ENCODE measurements at places on chromosomes 2 and 18.

DNA sequence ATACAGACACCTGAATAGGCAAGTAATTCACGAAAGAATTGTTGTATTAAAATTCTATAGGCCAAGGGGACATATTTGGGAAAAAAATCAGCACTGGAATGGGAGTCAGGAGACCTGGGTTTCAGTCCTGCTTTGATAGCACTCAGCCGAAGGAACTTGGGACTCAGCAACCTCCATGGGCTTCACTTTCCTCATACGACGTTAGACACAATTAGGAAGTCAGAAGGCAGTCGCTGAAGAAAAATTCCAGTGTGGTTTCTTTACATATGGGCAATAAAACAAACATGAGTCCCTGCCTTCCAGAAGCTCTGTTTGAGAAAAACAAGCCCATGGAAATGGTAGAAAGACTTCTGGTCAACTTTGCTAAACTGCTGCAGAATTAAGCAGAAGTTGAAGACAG lies 15.1 kb upstream of the CYRIA start:
- no peak for DNase-seq

GRCh38 chr2:25363733-25364132 lies 22.0 kb upstream of the DNMT3A start:
- no peak for DNase-seq

DNA sequence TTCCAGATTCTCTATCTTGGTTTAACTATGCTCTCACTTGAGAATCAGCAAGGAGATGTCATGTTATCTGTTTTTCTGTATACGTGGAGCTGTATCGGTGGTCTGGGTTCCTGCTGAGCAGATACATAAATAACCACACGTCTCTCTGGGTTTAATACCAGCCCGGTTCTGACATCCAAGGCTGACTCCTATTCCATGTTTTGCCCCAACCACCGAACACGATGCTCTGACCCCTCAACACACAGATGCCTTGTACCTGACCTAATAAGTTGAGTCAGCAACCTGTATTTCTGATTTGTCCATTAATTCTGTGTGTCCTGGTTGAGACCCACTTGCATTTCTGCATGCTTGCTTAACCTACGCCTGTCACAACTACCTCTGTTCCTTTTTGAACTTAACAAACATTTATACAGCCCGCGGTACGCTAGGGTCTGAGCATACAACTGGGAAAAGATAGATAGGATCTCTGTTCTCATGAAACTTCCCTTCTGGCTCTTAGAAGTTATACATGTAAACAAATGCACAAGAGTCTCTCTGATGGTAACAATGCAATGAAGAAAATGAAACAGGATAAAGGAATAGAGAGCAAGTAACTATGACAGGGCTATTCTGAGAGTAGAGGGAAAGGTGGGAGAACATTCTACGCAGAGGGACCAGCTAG lies 480.4 kb downstream of the PARD3B start:
- no peak for DNase-seq

- no peak for DNase-seq
Measured at GRCh38 chr18:79528316-79528695, 132.6 kb downstream of the NFATC1 start.

- DNase-seq, result no peak
Measured at GRCh38 chr2:169715379-169716237, 18.0 kb upstream of the KLHL23 start.

GRCh38 chr2:16900405-16901025 lies 234.9 kb upstream of the CYRIA start:
- no peak for DNase-seq

DNA sequence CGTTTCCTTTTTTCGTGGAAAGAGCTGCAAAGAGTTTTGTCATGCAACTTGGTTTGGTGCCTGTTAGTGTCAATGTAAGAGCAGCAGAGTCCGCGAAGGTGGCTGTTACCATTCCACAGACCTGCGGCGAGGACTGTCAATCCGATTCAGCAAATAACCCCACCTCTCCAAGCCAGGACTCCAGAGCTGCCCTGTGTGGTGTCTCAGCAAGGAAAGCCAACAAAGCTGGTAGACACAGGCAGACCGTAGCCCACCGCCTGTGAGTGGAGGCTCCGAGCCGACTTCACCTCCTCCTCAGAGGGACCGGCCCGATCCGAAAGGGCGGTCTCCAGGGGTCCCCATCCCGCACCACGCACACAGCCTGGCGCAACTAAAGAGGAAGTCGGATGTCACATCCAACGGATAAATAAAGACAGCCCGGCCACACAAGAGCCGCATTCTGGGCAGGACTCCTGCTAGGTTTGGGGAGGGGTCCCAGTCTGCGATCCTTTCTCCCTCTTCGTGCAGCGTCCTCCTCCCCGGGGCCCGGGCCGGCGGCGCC lies 819 bp downstream of the ANKRD44 start:
- DNase-seq, result no peak

- no peak for DNase-seq
Measured at GRCh38 chr18:55585920-55586561, 2.0 kb downstream of the TCF4 start.

- DNase-seq, result no peak
Measured at GRCh38 chr2:216776066-216776850, 80.9 kb upstream of the IGFBP5 start.

DNA sequence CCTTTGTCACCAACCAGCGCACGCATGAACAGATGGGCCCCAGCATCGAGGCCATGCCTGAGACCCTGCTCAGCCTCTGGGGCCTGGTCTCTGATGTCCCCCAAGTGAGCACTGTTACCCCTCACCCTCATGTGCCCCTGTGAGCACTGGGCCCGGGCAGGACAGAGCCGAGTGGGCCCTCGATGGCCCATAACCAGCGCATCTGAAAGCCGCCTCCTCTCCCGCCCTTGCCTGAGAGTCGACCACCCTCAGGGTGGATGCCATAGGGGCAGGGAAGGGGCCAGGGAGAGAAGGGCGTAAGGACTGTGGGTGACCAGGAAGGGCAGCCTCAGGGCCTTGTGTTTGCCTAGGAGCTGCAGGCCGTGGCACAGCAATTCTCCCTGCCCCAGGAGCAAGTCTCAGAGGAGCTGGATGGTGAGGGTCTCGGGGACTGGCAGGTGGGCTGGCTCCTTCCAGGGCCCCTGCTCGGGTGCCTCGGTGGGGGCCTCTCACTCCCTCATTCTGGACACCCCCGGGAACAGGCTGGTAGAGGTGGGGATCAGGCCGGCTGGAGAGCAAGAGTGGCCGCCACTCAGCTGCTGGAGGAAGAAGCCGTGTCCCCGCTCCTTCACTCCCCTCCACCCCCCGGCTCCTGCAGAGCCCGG lies 2.1 kb downstream of the PROM2 start:
- no peak for DNase-seq

GRCh38 chr2:69677914-69678313 lies 34.4 kb upstream of the AAK1 start:
- no peak for DNase-seq

DNA sequence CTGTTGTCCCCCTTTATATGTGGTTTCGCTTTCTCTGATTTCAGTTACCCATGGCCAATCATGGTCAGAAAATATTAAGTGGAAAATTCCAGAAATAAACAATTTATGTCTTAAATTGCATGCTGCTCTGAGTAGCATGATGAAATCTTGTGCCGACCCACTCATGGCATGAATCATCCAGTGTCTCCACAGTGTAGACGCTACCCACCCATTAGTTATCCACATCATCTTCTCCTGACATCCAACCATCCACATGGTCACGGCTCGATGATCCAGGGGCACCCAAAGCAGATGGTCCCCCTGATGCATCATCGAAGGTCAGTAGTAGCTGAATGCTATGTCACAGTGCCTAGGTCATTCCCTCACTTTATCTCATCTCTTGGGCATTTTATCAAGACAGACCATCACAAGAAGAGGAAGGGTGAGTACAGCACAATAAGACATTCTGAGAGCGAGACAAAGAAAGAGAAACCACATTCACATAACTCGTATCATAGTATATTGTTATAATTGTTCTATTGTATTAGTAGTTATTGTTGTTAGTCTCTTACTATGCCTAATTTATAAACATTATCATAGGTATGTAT lies 44.1 kb upstream of the ACKR3 start:
- no peak for DNase-seq

DNA sequence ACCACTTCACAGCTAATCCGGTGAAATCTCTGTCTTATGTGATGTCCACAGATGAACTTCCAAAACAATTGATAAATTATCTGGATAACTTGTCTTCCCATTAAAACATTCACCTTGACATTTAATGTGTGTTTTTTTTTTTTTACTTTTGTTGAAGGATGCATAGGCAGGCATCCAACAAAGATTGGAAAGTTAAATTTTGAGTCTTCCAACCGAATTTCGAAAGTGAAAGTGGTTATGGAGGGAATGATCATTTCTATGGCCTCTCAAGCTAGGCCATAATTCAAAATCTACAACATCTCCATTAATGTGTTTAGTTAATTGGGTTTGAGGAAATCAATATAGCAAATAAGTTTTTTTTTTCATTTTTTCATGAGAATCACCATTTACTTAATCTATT lies 1495.5 kb upstream of the ACVR2A start:
- no peak for DNase-seq

GRCh38 chr2:8438996-8439395 lies 242.9 kb upstream of the ID2 start:
- DNase-seq, result no peak

- DNase-seq, result no peak
Measured at GRCh38 chr2:60306267-60306861, 247.1 kb downstream of the BCL11A start.

DNA sequence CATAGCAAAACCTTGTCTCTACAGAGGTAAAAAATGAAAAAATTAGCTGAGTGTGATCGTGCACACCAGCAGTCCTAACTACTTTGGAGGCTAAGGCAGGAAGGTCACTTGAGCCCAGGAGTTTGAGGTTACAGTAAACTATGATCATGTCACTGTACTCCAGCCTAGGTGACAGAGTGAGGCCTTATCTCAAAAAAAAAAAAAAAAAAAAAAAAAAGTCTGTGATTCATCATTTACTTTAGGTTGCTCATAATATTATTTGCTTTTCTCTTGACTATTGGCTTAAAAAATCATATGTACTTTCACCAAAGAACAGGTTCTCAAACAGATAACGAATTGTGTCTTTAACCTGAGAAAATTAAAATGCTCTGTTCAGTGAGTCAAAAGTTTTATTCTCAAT lies 129.1 kb downstream of the MYO3B start:
- DNase-seq, result no peak

DNA sequence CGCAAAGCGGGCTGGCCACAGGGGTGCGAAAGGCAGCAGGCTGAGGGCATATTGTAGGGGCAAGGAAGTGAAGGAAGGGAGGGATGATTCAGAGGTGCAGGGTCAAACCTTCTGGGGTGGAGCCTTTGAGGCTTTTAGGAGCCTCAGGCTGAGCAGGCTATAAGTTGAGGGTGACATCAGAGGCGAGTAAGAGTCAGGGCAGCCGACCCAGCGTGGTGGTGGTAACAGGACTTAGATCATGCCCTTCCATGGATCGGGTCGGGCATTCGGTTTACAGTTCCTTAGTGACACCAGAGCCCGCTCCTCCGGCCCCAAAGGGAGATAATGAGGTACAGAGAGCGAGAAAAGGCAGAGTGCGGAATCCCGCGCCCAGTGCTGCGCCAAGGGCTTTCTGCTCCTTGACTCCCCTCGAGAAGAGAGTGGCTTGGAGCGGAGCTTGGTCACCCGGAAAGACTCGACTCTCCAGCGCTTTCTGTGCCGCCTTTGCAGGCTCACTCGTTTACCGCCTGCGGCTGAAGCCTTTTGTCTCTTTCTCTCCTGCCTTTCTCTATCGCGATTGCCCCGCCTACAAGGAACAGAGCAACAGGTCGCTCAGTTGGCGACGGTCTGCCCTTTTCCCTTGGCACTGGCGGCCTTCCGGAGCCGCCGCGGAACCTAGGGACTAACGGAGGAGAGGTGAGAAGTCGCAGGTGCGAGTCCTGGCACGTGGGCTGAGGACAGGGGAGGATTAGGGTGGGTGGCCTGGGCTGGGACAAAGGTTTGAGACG lies 720 bp downstream of the LBX2 start:
- DNase-seq, result no peak

DNA sequence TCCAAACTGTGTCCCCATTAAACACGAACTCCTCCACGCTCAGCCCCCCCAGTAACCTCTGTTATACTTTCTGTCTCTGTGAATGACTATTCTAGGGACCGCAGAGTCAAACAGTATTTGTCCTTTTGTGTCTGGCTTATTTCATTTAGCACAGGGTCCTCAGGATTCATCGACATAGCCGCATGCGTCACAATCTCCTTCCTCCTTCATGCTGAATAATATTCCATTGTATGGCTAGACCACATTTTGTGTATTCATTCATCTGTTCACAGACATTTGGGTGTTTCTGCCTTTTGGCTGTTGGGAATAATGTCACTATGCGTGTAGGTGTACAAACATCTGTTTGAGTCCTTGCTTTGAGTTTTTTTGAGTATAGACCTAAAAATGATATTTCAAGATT lies 80.9 kb downstream of the SH3RF3 start:
- no peak for DNase-seq

DNA sequence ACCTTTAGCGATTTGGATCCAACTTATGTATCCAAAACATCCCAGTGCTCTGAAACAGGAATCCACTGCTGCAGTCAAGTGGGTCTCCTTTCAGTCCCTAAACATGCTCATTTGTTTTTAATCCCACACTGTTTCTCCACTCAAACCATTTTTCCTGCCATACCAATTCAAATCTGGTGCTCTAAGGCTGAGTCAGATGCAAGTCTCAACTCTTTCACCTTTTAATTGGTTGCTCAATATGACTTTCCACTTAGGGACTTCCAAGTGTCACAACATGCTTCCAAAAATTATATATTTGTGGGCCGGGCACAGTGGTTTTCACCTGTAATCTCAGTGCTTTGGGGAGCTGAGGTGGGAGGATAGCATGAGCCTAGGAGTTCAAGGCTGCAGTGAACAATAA lies 113.4 kb upstream of the TANK start:
- no peak for DNase-seq

GRCh38 chr2:36849265-36849664 lies 117.1 kb downstream of the STRN start:
- no peak for DNase-seq

- DNase-seq, result no peak
Measured at GRCh38 chr2:20471902-20472559, 25.2 kb downstream of the RHOB start.

GRCh38 chr18:44696892-44697291 lies 16.2 kb downstream of the SETBP1 start:
- DNase-seq, result no peak

DNA sequence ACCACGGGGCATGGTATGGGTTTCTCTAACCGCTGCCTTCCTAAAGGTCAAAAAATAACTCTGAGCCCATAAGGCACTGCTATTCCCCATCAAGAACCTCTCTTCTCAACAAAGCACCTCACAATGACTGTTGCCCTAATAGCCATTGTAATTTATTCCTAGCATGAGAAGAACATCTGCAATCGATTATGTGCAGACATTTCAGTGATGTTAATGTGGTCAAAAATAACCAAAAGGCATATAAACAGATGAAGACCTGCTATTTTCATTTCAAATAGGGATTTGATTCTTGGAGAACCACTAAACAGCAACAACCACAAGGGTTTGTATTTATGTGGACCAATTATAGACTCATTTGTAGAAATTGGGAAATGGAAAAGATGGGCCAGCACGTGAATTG lies 356.6 kb downstream of the FBXO15 start:
- DNase-seq, result no peak

All from tibial nerve (tissue), 4 donors.